Amniotic stem cell (primary cell): ENCODE measurements at places on chromosomes 4 and X.

DNA sequence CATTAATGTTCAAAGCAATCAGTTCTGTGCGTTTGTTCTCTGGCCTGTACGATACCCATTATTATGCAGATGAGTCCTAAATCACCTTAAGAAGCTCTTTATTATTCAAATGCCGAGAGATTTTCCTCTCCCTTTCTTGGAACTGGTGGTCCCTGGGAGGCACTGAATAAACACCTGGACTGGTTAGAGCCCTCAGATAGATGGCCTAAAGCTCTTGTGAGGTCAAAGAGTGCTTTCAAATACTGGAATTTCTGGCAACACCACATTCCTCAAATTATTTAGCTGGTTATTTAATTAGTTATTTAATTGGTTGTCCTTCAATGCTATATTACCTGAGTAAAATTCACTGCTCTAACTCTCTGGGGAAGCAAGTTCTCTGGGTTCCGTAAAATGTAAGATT lies 3.0 kb downstream of the ARHGEF38 start:
- DNase-seq = no peak

GRCh38 chrX:151974336-151975227 lies at the start of gene GABRE:
Gene GABRE, minus strand, starts transcription at chrX:151974676. Its CDS starts 51 bp downstream, at chrX:151974625.
- peak; percentile 20 for DNase-seq

GRCh38 chrX:130933358-130933757 lies 30.3 kb upstream of the ENOX2 start:
- DNase-seq = no peak

GRCh38 chrX:13667919-13668318 lies 15.0 kb downstream of the TCEANC start:
- DNase-seq = no peak

GRCh38 chr4:3512719-3513118 lies 19.5 kb downstream of the LRPAP1 start:
- DNase-seq = no peak

GRCh38 chrX:10847333-10847732 lies 226.9 kb upstream of the MID1 start:
- DNase-seq = no peak

DNA sequence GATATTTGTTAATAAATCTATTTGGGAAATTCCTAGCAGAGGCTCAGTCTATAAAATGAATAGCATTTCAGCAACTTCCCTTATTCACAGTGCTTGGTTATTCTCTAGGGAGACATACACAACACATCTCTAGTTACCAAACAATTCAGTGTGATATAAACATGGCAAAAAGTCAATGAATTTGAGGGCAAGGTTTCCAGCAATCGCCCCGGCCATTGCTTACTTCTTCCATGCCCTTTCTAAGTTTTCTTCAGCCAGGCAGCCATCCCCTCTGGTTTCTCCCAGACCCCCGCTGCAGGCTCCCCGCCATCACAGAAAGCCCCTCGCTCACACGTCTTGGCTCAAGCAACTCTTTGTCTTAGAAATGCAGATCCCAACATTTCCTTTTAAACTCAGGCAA lies 4.4 kb downstream of the TLR7 start:
- no peak for DNase-seq

DNA sequence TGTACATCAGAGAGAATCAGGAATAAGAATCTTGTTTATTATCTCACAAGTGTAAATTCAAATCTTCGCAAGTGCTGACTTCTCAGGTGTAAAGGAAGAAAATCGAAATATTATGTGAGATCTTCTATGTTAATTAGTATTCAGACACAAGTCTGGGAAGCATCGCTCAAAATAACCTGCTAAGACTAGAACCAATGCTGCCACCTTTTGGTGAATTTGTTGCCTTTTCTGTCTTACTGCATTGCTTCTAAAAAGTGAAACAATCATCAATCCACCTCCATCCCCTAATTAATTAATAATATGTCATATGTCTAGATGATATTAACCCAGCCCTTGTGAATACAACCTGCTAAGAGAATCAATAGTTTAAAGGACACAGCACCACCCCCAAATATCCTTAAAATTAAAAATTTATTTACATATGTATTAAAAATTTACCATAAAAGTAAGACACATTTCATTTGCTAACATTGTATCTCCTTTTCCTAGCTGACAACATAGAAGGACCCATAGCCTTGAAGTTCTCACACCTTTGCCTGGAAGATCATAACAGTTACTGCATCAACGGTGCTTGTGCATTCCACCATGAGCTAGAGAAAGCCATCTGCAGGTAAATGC lies 3.5 kb downstream of the EPGN start:
- DNase-seq = peak; percentile 43

GRCh38 chr4:156475322-156475721 lies 496.3 kb downstream of the PDGFC start:
- DNase-seq = no peak

DNA sequence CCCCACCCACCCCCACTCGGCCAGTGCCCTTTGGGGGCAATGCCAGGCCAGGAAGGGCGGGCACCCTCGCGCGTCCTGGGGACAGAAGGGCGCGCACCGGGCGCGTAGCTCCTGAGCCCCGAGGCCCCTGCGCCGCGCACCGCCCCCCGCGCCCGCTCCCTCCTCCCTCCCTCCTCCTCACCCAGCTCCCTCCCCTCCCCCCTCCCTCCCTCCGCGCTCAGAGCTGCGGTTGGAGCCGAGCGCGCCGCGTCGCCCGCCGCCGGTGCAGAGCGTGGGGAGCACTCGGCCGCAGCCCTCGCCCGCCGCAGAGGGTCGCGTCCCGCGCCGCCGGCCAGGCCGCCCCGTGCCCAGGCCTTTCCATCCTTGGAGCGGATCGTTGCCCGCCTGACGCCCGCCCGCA lies at the start of gene ATP2B3:
ATP2B3 (plus strand) TSS at position 220 of the 400 bp plus-strand sequence. CDS start 18,606 bp downstream, outside the sequence.
- DNase-seq = no peak

DNA sequence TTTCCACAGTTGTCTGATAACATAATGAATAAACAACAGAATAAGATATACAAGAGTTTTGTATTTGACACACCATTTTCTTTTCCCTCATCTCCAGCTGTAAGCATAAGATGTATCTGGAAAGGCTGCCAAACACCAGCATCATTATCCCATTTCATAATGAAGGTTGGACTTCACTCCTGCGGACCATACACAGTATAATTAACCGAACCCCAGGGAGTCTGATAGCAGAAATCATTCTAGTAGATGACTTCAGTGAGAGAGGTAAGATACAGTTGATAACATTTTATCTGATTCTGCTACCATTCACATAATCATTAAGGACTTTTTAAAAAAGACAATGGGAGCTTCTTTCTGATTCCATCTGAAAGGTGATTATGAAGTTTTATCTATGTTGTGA lies 535.2 kb downstream of the GALNTL6 start:
- no peak for DNase-seq

DNA sequence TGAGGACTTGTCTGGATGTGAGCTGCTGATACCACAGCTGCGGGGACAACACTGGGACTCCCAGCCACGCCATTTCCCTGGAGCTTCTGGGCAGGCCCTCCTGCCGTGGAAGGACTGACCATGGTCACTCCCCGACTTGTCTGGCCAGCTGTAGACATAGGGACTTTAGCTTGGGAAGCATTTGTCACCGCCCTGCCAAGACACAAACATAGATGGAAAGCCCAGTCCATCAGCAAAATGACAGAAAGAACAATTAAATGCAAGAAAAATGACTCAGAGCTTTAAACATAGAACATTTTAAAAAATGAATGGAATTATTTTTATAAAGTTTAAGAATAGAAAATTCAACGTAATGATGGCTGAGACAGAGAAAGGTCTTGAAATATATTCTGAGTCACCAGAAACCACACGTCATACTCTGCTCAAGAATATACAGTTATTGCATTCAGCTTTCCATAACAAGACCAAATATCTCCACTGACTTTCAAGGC lies 107.6 kb upstream of the CBR4 start:
- DNase-seq = peak; percentile 76

DNA sequence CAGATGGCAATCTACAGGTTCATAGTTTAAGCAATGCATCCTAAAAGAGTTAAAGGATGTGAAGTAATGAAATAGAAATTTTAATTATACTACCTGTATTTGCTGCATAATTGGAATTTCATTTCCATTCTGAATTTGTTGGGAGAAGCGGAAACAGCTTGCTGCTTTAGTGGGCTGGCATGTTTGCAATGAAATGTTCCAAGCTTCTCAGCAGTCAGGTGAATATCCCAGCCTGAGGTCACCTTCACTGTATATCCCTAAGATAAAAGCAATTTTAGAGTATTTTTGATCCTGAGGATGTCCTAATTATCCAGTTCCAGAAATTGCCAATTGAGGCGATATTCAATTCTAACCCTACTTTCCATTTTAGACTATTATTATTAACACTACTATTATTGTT lies 136.1 kb upstream of the ARSJ start:
- no peak for DNase-seq

DNA sequence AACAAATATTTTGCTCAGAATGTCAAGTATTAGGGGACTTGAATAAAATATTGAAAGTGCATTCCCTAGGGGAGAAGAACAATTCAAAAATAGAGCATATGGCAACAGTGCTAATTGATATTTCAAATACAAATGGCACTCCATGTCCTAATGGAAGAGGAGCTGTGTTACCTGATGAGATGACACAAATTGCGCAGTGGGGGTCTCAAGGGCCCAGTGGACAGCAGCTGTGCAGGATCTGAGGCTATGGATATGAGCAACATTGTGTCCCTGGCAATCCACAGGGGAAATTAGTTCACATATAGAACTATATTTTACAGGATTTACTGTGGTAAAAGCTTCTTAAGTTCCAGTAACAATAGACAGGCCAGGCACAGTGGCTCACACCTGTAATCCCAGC lies 17.4 kb upstream of the USP46 start:
- DNase-seq = no peak

DNA sequence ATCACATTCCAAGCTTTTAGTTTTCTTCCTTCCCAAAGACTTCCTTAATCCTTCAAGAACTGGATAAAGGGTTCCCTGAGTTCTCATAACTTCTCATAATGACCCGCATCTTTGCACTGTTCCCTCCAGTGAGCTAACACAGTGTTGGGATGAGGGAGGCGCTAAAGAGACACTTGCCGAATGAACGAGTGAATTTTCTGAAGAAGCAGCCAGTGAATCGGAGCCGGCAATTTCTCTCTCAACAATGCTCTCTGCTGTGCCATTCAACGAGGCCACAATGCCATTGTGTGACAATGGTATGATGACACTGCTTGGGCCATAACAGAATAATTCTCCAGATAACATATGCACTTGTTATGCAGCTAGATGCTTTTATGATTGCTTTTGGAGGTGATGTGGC lies 51.4 kb upstream of the ZFP42 start:
- no peak for DNase-seq
